ENCODE measurements at places on chromosomes 5 and 9.

DNA sequence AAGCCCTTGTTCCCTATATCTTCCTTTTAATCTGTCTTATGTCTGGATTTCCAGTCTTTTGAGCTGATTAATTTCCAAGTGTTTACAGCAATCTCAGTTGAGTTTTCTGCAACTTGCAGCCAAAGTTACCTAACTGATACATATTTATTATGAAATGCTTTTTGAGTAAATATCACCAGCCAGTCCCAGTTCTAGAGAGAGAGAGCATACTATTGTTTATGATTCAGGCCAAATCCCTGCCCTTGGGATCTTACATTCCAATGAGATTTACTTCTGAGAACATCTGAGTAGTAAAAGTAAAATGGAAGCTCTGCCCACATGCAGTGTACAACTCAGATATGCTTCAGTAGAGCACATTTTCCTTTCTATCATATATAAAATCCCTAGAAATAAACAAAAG, 661.7 kb downstream of the KCTD16 start:
- no peak for DNase-seq

GRCh38 chr5:54764102-54765090, 221.0 kb downstream of the ESM1 start:
- no peak for DNase-seq

- no peak for DNase-seq
Observed at GRCh38 chr9:137305060-137305797, 3.2 kb upstream of the NRARP start.

DNA sequence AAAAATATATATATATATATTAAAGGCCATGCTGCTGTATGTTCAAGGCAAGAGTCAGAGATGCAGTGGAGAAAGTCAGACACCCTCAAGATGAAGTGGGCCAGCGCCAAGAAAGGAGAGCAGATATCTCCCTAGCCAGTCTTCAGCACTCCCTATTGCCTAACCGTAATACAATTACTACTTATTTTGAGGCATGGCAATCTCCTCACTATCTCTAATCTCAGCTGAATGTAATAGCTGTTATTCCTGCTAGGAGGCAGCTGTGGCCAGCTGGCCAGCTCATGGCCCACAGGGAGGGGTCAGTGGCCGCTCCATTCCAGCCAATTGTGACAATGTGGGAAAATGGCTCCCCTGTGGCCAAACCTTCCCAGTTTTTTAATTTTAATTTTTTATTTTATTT, 87.5 kb upstream of the FBXW11 start:
- no peak for DNase-seq

DNA sequence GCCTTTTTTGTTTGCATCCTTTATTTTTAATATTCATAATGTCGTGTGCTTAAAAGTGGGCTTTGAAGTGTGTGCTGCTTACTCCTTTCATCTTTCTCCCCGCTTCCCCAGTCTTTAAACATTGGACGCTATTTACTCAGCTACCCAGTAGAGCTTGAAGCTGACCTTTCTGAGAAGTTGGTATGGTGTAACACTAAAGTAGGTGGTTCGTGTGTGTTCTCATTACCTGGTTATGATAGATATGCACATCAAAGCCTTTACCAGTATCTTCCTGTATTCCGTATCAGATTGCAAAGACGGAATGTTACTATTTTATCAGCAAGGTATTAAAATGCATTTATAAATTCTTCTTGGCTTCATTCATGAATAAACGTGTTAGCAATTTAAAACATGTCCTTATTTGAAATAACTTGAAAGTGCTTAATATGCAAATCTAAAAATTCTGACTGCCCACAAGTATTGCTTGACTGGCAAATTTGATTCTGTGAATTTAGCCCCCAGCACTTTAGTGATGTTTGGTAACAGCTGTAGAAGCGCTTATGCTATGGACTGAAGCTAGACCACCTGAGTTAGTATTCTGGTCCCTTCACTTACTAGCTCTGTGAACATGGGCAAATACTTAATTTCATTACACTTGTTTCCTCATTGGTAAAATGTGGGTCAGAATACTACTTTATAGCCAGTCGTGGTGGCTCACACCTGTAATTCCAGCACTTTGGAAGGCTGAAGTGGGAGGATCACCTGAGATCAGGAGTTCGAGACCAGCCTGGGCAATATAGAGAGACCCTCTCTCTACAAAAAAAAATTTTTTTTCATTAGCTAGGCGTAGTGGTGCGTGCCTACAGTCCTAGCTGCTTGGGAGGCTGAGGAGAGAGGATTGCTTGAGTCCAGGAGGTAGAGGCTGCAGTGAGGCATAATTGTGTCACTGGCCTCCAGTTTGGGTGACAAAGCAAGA, 1.7 kb downstream of the RRAGA start:
- no peak for DNase-seq

DNA sequence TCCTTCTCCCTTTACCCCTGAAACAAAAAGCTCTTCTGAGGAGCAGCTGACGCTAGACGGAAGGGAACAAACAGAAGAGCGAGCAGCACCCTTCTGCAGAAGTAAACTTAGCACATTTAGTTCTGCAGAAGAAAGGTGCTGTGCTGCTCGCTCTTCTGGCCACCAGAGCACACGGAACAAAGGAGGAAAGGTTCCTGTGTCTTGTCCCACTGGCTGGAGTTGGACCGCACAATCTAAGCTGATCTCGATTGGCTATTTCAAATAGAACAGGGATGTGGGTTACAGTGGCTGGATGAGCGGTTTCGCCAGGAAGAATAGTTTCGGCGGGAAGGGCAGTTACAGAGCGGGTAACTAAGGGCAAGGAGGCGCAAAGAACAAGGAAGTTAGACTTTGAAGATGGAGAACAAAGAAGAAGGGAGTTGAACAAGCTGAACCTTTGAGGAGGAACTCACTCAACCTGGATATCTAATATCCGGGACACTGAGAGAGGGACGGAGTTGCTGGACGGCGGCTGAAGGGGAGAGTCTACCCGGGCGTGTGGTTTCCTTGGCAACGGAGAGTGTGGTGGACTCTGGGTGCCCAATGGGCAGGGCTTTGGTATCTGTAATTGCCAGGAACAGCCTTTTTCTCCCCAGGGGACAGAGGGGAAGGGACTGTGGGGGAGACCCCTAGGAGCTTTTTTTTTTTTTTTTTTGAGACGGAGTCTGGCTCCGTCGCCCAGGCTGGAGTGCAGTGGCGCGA, 7.1 kb downstream of the GTF3C5 start:
- DNase-seq = no peak

GRCh38 chr9:135471791-135472640, 7.6 kb upstream of the PPP1R26 start:
- no peak for DNase-seq

DNA sequence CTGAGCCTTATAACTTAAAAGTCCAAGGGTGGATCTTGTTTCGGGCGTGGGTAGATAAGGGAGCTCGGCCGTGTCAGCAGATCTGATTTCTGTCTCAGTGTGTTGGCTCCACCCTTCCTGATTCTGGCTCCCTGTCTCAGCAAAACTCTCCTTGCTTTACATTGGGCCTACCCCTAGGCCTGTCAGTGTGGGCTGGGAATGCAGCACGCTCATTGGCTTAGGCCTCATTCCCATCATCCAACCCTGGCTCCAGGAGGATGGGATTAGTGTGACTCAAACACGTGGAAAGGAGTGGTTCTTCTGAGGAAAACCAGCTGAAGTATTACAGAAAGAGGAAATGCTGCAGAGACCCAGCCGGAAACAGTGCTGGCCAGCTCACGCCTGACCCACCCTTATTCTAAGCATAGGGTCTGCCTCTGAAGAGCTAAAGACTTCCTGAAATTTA, 59.9 kb downstream of the ZFAND5 start:
- DNase-seq = no peak

DNA sequence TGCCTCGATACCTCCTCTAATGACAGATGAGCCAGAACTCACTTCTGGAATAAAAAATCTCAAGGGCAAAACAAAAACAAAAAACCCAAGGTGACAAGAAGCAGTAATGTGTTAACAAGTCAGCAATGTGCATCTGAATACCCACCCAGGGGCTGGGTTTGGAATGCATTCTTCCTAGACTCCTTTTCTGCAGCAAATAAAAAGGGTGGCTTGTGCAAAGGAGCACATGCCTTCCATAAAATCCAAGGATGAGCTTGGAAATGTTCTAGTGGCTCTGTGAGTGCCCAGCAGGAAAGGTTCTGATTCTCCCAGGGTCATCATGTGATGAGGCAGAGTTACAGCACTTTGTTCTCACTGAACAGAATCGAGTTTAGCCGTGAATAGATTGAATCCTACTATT, 599.9 kb downstream of the RAB3C start:
- DNase-seq = no peak

DNA sequence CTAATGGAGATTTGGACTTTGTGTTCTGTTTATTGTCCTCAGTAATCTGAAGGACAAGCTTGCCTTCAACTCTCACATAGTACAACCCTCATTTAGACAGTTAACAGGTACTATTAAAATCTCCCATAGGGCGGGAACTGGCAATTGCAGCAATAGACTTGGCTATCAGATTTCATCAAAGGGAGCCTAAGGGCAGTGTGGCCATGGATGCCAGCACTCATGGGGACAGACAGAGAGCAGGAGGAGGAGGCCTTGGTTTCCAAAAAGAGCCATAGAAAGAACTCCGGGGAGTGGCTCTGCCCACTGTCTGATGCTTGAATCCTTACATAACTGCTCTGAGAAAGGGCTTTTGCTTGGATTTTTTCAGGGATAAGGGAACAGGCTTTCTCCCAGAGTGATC, 6.8 kb downstream of the SLC36A1 start:
- no peak for DNase-seq

GRCh38 chr5:145637396-145637795, 197.7 kb downstream of the PRELID2 start:
- no peak for DNase-seq

DNA sequence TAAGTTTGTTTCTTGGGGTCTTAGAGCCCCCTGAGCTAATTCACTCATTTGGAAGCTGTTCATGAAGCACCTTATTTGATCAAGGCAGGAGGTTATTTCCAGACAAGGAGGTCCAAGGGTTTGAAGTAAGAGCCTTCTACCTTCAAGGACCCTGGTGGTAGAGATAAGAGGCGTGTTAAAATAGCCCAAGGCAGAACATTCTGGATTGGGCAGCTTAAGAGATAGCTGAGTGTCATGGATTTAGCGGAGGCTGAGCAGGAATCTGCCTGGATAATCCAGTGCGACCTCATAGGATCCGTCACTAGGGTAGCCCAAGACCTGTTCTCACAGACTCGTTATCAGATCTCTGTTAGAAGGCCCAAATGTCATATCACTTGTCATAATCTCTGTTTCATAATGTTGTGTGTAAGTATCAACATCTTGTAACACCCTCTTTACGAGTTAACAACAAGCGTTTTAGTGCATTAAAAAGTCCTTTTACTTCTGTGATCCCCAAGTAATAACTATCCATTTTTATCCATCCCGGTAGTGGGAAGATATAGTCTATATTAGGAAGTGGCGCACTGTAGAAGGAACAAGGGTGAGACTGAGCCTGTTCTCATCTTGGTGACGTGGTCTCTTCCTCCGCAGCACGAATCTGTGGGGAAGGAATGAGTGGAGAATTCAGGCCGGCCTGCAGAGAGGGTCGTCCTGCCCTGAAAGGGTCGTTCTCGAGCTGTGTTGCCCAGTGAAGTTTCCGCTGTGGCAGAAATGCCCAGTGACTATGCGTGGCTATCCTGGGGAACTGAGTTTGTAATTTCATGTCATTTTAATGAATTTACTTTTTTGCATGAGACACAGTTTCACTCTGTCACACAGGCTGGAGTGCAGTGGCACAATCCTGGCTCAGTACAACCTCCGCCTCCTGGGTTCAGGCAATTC, 28.8 kb downstream of the SLC25A25 start:
- no peak for DNase-seq

DNA sequence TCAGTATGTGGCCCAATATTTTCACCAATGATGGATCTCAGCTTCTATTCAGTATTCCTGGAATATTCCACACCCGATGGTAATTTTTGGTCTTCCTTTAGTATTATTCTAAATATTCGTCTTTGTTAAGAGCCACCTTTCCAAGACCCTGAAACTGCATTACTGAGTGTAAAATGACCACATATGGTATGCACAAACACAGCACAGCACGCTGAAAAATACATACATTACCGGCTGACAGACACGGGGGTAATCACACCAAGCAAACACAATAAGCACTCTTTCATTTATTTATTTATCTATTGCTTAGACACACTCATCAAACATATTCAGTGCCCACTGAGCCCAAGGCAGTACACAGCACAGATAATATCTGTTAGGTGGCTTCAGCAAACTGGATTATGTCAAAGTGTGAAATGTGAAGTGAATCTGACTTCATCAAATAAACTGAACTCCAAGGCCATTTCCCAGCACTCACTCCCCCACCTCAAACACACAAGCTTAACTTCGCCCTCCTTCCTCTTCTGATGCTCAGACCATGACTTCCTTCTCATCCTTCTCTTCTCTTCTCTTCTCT, 1637.8 kb upstream of the C9orf72 start:
- no peak for DNase-seq

- no peak for DNase-seq
Observed at GRCh38 chr5:113748403-113748802, 234.9 kb downstream of the YTHDC2 start.

DNA sequence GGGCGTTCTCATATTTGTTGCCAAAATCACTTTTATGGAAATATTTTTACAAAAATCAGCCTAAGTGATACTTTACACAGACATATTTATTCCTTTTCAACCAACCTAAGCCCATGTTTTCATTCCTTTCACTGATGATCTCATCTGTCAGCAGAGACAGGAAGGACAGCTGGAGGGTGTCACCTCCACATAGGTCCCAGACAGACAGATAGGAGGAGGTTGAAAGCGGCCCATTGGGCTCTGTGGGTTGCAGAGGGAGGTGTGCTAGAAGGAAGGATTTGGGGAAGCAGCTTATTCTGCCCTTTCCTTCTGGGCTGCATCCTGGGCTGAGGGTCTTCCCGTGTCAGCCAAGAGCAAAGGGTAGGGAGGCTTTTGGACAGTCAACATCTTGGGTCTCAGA, 26.0 kb upstream of the SEMA4D start:
- DNase-seq = no peak

- peak; percentile 13 for DNase-seq
Observed at GRCh38 chr9:15295761-15296405, 11.1 kb downstream of the TTC39B start.

GRCh38 chr5:87916320-87916719, 352.3 kb downstream of the TMEM161B start:
- no peak for DNase-seq

DNA sequence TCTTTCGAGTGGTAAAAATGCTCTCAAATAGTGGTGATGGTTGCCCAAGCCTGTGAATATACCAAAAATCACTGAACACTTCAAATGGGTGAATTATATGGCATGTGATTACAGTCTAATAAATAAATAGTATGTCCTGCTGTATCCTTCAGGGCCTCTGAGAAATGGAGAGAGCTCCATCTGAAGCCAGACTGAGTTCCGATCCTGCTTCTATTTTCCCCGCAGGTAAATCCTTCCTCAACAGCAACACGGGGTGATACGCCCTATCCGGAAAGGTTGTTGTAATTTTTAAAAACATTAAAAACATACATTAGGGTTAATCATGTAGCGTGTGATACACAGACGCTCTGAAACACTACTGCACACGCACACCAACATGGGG, 695 bp upstream of the SNAPC3 start:
- no peak for DNase-seq

Measured in COLO829 (cell line).